Kasumi-1 (cell line): ENCODE measurements at places on chromosomes 7 and 10.

DNA sequence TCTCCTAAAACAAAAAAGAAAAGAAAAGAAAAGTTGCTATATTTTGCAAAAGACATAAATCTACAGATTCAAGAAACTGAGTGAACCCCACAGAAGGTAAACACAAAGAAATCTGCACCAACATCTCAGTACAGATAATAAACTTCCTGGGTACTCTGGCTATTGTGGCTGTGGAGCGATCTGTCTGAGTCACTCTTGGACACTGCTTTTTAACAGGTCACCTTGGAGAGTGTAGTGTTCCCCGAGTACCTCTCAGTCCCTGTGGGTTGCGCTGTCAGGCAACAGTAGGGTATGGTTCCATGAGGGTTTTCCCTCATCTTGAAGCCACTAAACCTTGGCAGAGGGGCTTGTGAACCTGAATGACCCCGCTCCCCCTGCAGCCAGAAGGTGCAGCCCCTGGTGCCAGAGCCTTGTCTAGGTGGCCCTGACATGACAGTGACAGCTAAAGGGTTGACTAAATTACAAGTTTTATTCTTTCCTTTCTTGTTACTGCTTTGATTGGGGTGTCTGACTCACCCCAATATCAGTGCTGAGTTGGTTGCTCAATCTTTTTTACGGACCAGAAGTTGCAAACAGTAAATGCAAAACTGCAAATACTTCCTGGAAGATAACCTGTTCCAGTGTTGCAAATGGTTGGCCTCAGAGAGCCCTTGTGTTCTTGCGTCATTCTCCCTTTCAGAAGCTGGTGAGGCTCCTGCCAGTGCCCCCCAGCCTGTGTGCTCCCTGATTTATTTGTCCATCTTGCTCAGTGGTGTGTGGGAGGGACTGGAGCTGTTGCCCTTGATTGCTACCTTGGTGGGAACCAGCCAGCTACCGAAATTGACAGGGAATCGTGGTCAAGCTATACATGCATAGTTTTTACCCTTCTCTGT, 30.6 kb downstream of the POR start:
- no peak for DNase-seq

- DNase-seq, result no peak
These were observed 25.3 kb downstream of the FRMPD2 start for GRCh38 chr10:48249004-48249762.

- no peak for DNase-seq
These were observed 31.3 kb downstream of the TMEM270 start for GRCh38 chr7:73892003-73892999.

DNA sequence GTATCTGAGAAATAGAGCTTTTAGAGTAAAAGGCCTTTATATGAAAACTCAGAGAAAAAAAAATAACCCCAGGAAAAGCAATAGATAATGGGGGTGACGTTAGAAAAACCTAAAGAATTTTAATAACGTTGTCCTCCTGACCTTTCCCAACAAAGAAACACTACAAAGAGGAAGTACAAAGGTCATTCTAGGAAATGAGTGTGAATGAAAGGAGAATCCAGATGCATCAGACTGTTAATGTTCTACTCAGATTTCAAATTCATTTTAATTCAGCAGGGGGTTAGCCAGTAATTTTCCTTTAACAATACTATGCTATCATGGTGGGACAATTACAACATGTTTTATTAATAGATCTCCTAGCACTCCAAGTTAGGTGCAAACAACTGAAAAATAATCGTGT, 73.8 kb upstream of the CDK1 start:
- no peak for DNase-seq

DNA sequence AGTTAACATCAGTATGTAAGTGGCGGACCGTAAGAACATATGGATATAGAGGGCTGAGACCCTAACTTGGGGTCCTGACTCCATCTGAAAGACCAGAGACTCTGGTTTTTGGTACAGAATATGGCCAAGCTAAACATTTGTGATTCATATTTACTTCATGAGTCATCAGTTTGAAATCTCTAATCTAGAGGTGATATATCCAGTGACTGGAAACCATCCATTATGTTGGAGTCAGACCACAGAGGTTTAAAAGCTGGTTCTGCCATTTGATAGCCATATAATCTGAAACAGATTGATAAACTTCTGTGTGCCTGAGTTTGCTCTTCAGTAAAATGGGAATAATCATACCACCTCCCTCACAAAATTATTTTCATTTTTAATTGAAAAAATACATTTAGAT, 505.3 kb downstream of the SORCS3 start:
- DNase-seq, result no peak

- DNase-seq, result peak; percentile 88
These were observed 139.2 kb downstream of the USP6NL start for GRCh38 chr10:11472158-11472753.

DNA sequence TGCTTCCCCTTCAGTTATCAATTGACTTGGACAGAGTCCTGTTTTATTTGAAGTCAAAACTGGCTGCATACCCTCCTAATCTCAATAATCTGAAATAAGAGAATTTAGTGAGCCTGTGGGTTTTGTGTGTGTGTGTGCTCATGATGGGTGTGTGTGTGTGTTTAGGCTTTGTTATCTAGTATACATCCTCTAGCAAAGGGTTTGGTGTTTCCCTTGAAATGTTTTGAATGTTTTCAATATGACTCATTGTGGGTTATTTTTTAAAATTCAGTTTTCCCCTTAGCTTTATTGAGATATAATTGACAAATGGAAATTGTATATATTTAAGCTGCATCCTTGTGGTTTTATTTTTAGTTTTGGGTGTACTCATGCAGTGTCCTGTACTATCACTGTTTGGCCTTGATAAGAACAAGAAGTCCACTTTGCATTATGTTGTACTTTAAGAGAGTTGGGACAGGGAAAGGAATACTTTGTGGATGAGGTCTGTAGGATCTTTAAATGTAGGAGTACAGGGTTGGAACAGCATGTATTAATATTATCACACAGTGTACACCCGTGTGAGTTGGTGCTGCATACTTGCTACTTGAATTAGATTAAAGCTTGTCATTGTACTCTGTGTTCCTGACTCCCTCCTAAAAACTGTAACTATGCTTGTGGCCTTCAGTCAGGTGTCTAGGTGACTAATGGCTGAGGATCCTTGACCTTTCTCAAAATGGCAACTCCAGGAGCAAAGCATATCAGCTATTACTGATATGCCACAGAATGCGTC, 58.3 kb downstream of the VCL start:
- DNase-seq, result no peak

- DNase-seq, result no peak
These were observed 100.7 kb upstream of the PODXL start for GRCh38 chr7:131656980-131657723.

DNA sequence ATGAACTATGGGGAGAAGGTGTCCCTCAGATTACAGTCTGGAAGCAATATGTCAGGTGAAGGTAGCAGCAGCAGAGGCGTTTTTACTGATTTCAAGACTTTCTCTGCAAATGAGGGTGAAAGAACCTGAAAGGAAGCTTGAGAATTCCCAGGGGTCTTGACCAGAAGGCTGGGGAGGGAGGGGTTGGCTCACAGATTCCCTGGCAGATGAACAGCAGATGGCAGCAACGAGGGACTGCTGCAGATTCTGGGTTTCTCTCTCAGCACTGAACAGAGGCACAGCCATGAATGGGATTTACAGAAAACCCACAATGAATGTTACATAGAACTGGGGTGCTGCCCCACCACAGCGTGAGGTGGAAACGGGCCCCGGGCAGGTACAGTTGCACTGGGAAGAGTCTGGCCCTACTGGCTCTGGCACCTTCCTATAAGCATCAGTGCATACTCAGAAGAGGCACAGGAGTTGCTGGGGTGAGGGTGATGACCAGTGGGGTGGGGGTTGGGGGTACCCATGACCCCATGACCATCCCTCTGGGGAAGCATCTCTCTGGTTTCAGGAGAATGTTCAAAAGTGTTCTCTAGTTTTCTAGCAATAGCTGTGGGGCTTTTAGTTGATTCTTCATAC, 317.8 kb downstream of the SH2D4B start:
- DNase-seq, result peak; percentile 10
